ENCODE measurements at places on chromosomes 7 and 10. TPM values are rescaled to one million over a fixed set of nuclear protein-coding genes. Genes with fewer than 3 reads are reported as not detected.

Gene PRSS37
- not detected for total RNA-seq

Gene CELF2
- 29.0 TPM for total RNA-seq

Gene TMEM139
- total RNA-seq, result 0.43 TPM

DNA sequence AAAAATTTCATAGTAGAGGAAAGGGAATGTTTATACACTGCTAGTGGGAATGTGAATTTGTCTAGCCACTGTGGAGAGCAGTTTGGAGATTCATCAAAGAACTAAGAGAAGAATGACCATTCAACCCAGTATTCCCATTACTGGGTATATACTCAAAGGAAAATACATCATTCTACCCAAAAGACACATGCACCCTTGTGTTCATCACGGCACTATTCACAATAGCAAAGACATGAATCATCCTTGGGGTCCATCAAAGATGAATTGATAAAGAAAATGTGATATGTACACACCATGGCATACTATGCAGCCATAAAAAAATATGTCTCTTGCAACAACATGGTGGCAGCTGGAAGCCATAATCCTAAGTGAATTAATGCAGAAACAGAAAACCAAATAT, 825.7 kb downstream of the TNS3 start:
- no peak overlapping the region for H3K4me3 ChIP-seq
- DNase-seq, result no peak
- no peaks in the 10 kb centered on the region for H3K4me1 ChIP-seq
- H3K27me3 ChIP-seq, result no peaks in the 10 kb centered on the region
- H3K36me3 ChIP-seq, result no peaks in the 10 kb centered on the region

- no peak overlapping the region for H3K4me3 ChIP-seq
- no peaks in the 10 kb centered on the region for H3K36me3 ChIP-seq
- H3K27me3 ChIP-seq, result no peaks in the 10 kb centered on the region
- no peak for DNase-seq
- peaks cover 11% of the 10 kb centered on the region for H3K4me1 ChIP-seq
These were observed 196.4 kb downstream of the CREB5 start for GRCh38 chr7:28608731-28609130.

GRCh38 chr7:4850262-4850795, 11.5 kb downstream of the PAPOLB start:
- no peaks in the 10 kb centered on the region for H3K4me1 ChIP-seq
- DNase-seq, result no peak
- no peak overlapping the region for H3K4me3 ChIP-seq
- no peaks in the 10 kb centered on the region for H3K36me3 ChIP-seq

- H3K4me1 ChIP-seq, result peaks cover 5% of the 10 kb centered on the region
- H3K36me3 ChIP-seq, result peaks cover 32% of the 10 kb centered on the region
- peak within 1 kb of the TSS; percentile 88 for H3K27ac ChIP-seq
- H3K4me3 ChIP-seq, result peak within 1 kb of the TSS; percentile 83
These were observed at the start of gene UPP1 for GRCh38 chr7:48089046-48090003. Gene UPP1, plus strand, starts transcription at chr7:48089265. Its CDS starts 5,519 bp downstream, at chr7:48094784.
